ENCODE measurements at places on chromosomes 16 and 17.

GRCh38 chr17:13920413-13920812 lies 148.9 kb upstream of the COX10 start:
- no peak for DNase-seq

DNA sequence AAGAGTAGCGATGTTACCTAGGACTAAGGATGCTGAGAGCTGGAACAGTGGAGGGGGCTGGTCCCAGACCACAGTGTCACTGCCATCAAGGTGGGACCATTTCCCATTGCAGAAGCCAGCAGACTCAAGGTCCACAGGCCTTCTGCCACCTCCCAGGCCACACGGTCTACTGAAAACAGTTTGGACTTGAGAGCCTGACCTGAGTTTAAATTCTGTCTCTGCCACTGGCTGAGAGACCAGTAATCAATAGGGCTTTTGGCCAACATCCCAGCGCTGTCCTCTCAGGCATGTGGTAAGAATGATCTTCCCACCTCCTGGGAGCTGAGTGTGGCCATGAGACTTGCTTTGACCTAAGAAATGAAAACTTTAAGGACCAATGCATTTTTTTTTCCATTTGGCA lies 331.4 kb upstream of the CDH5 start:
- no peak for DNase-seq

DNA sequence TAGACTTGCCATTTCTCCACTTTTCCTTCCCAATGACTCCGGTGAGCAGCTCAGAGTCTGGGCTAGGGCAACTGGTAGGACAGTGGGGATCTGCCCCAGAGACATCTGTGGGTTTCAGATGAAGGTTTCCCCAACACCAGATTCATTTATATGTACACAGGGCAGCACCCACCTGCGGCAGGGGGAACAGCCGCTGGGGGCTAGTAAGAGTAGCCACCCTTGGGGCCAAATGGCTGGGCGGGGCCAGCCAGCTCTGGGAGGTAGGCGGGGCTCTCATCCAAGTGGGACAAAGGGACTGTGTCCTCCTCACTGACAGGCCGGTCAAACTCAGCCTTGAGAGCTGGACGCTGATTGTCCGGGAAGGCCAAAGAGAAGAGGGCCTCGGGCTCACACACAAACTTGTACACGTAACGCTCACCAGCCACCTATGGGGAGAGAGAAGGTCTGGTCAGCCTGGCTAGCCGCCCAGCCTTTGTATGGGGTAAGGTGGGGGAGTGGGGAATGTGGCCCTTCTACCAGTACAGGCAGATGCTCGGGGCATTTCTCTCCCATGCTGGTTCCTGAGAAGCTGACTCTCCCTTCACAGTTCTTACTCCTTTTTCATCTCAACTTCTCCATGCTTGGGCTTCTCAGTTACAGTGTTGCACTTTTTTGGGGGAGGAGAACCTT lies 17.7 kb downstream of the ETV4 start:
- DNase-seq = no peak

GRCh38 chr17:67467500-67468455 lies 90.7 kb downstream of the PITPNC1 start:
- DNase-seq = peak; percentile 23

- DNase-seq = no peak
Observed at GRCh38 chr16:73743665-73744496, 552.7 kb upstream of the PSMD7 start.

DNA sequence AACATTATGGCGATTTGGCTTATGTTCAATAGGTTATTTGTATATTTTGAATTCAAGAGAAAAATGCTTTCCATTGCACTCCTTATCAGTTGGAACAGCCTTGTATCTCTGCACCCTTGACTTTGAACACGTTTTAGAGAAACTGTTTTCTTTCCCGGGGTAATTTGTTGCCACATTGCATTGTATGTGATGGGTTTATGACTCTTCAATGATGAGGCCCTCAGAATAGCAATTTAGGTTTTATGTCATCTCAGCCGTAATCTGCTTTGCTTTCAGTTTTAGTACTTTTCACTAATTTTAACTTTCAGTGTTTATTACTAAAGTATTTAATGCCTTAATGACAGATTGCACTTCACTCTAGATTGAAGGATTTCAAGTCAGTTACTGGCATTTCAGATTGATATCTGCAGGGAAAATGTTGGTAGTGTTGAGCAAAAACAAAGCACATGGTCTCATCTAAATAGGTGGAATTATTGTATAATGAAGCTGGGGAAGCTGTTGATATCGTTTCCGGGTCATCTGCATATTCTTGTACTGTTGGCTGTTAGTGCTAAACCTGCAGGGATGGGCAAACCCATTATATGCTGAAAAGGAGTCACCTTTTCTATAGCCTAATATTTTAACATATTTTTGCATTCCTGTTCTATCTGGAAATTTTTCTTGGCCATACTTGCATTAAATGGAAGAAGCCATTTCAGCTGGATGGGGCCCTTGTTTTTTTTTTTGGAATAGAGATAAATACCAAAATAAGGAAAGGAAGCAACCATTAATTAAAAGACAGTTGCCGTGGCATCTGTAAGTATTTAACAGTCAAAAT lies 2.0 kb downstream of the LUC7L3 start:
- DNase-seq = no peak

- no peak for DNase-seq
Observed at GRCh38 chr17:80750263-80750662, 205.6 kb downstream of the RPTOR start.

DNA sequence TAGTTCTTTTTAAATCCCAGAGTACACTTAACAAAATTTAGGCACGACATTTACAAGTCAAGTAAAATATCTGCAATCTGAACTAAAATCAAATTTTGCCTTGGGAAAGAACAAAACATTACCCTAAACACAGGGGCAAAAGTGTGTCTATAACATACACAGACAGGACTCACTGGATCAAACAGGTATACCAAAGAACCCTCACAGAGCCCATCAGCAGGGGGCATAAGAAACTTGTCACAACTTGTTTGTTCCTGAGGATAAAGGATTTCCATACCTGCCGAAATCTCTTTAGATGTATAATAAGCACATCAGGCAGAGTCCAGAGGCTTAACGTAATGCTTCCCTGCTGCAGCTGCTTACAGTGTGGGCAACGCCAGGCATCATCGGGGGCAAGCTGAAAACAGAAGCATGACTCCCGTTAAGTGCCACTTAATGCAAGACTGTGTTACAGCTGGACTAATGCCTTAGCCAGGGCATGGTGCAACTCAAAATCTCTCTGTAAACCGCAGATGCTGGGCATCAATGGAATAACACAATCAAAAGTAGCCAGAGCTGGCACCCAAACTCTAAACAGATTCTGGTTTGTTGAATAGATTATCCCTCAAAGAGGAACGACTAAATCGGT lies 67.0 kb downstream of the USP31 start:
- DNase-seq = no peak

DNA sequence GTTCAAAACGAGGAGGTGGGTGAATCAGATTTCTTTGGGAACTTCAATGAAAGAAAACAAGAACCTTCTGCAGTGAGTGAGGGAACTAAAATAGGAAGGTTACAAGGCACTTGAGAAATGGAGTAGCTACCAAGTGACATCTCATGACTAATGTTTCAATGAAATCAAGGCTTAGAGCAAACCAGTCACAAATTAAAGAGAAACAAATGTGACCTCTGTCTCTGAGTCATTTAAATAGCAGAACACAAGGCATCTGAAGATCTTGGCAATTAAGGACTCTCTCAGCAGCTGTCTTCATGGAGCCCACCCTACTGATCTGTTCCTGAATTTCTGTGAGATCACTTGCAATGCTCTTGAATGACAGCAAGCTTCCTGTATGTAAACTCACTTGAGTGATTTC lies 109.5 kb downstream of the CDH11 start:
- DNase-seq = no peak
